ENCODE measurements at places on chromosomes 11 and 22.

DNA sequence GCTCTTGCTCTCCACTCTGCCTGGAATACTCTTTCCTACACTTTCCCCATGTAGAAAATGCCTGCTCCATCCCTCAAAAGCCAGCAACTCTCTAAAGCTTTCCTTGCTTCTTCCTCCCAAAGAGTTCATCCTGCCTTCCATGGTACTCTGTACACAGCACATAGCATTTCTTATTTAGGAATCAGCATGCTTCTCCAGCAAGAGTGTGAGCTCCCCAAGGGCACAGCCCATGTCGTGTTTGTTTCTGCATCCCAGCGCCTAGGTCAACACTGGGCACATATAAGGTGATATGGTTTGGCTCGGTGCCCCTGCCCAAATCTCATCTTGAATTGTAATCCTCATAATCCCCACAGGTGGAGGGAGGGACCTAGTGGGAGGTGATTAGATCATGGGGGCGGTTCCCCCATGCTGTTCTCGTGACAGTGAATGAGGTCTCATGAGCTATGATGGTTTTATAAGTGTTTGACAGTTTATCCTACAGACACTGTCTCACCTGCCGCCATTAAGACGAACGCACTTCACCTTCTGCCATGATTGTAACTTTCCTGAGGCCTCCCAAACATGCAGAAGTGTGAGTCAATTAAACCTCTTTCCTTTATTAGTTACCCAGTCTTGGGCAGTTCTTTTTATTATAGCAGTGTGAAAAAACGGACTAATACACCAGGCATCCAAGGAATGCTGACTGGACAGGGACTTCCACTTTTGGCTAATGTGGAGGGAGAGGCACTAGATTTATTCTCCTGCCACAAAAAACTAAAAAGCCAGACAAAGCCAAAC lies 8.2 kb downstream of the VPS37C start:
- DNase-seq, result no peak

DNA sequence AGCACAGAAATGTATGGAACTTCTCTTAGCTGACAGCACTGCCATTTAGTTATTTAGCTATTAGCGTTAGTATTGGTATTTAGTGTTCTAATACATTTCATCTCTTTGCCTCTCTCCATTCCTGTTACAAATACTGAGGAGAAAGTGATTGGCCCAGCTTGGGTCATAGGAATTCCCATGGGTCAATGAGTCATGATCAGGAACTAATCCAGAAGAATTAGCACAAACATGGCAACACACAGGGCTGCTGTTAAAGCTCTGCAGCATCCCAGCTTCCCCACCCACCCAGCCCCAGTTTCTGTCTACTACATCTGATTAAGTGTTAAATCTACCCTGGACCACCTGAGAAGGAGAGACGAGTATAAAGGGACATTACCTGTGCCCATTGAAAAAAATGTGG lies 36.1 kb downstream of the PDGFD start:
- DNase-seq, result no peak

DNA sequence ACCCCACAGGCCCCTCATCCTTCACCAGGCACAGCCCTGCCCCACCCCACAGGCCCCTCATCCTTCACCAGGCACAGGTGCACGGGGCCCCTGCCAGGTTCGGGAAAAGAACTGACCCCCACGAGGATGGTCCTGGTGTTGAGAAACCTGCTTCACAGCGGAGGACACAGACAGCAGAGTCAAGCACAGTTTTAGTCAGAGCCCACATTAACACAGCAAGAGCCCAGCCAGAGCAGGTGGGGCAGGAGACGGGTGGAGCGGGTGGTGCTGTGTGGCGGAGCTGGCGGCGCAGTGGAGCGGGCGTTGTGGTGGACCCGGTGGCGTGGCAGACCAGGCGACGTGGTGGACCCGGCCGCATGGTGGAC lies 1085.5 kb downstream of the BRD1 start:
- DNase-seq, result no peak

GRCh38 chr22:40334899-40335298 lies 11.4 kb upstream of the ADSL start:
- DNase-seq, result no peak

DNA sequence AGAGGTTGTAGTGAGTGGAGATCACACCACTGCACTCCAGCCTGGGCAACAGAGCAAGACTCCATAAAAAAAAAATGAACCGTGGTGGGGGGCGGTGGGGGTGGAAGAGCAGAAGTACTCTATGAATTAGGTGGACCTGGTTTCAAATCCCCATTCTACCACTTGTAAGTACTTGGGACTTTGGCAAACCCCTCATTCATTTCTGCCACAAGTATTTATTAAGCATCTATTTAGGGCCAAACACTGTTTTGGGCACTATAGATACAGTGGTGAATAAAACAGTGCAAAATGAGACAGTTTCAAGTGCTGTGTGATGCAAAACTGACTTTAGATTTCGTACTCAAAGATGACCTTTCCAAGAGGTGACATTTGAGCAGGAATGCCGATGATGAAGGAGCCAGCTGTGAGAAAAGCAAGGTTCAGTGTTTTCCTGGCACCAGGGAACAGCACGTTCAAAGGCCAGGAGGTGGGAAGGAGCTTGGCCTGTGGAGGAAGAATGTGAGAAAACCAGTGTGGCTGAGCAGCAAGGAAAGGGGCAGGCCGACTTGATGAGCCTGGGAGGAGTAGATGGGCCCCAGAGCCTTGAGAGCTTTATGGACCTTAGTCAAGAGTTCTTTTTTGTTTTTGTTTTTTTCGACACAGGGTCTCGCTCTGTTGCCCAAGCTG lies 1.4 kb upstream of the TMEM134 start:
- DNase-seq, result no peak

GRCh38 chr11:120324932-120325810 lies at the start of gene TLCD5:
Gene TLCD5 (plus strand): TSS chr11:120325299. CDS start chr11:120327442, 2,143 bp downstream.
- peak; percentile 70 for DNase-seq

DNA sequence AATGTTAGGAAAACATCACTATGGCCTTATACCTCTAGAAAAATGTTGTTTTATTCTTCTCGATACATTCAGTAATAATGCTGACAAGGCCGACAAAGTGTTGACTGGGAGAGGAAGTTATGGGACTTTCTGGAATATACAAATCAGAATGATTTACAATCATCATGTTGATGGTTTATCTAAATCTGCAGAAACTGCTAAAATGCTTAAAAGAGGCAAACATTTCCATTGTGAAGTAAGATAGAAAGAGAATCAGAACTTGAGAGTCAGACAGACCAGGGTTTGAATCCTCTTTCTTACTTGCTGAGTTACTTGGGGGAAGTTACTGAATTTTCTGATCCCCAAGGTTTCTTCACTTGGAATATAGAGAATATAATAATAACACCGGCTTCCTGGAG lies 89.4 kb downstream of the CD44 start:
- DNase-seq, result no peak

Data from stimulated activated CD4-positive, alpha-beta T cell treated with anti-CD3 and anti-CD28 coated beads, Interleukin-15, amount 100 ng/mL, for 24 hours (primary cell).